ENCODE measurements at places on chromosomes 2 and 18. TPM values are rescaled to one million over a fixed set of nuclear protein-coding genes. Genes with fewer than 3 reads are reported as not detected.

Gene APLF
- 1.3 TPM for total RNA-seq

Gene TMEM169
- 0.53 TPM for total RNA-seq

Gene LINC00305
- not detected for total RNA-seq

Gene STAM2
- total RNA-seq: 23.1 TPM

Gene TTC31
- total RNA-seq: 23.8 TPM

Measured in activated T-cell treated with anti-CD3 and anti-CD28 coated beads, Interleukin-2, amount 50 U/mL, for 4 hours (primary cell).